Hematopoietic multipotent progenitor cell (in vitro differentiated cells): ENCODE measurements at places on chromosomes 6 and 20. TPM values are rescaled to one million over a fixed set of nuclear protein-coding genes. Genes with fewer than 3 reads are reported as not detected.

The ZC3H12D gene
- 3.8 TPM for total RNA-seq

The SCUBE3 gene
- total RNA-seq = not detected

The ZNF343 gene
- total RNA-seq = 4.8 TPM

The ELOVL2 gene
- total RNA-seq = not detected

The PRKN gene
- 7.0 TPM for total RNA-seq

The CD40 gene
- total RNA-seq = 4.6 TPM

The ADA gene
- 96.7 TPM for total RNA-seq

The BPIFB1 gene
- total RNA-seq = not detected

The DEFB124 gene
- not detected for total RNA-seq

The TSHZ2 gene
- total RNA-seq = under 0.01 TPM

The ZNF334 gene
- total RNA-seq = 3.0 TPM

DNA sequence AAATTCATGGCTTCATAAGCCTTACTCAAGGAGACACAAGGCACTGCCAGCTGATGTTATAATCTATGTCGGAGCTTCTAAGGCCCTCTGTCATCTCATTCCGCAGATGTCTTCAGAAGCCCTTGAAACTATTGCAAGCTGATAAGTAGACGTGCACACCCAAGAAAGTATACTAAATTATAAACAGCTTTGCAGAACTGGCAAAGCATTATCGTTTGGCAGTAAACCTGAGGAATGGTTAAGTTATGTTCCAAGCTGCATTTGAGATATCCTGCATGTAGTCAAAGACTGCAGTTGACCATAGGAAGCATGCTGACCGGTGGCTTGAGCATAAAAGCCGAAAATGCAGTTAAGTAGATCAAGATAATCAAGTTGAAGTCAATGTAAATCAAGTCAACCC is 425.8 kb upstream of the SOX4 start:
- no peak for DNase-seq

DNA sequence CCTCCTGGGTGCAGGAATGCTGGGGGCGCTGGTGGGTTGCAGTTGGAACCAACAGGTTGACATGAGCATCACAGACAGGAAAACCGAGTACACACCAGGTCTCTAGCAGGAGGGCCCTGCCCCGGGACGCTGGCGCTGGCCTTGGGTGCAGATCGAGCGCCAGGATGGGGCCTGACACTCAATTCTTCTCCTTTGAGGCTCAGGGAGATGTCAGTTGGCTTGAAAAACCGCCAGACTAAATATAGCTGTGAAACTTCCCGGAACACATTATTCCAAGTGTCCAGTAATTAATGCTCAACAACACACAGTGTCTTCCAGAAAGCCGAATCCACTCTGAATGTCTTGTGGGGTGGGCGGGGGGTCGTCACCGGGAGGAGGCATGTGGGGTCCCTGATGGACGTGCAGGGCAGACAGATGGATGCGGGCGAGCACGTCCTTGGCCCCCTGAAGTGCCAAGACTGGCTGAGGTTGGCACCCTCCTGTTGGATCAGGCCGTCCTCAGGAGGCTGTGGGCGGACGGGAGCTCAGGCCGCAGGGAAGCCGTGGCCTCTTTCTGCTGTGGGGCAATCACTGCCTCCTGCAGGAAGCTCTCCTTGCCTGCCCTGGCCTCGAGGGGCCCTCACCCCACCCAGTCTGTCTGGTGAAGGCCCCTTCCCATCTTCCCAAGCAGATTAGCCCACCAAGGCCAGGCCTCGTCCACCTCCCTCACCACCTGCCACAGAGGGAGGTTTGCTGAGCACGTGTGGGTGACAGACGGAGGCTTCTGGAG is 19.4 kb upstream of the GATA5 start:
- DNase-seq = no peak

DNA sequence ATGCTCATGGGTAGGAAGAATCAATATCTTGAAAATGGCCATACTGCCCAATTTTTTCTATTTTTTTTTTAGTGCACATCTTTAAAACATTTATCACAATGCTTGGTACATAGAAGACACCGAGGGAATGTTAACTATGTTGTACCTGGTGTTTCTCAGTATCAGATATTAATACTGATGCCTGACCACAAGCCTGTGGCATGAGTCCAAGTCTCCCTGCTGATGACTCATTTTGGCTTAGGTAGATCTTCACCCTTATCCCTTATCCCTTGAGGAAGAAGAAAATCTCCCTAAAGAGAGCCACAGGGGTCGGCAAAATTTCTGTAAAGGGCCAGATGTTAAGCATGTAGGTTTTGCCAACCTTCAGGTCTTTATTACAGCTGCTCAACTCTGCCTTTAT is 14.5 kb downstream of the CD109 start:
- no peak for DNase-seq

- DNase-seq = no peak
Measured at GRCh38 chr20:53502820-53503219, 90.8 kb downstream of the ZNF217 start.

GRCh38 chr6:25980935-25981334 is 18.3 kb downstream of the TRIM38 start:
- no peak for DNase-seq

GRCh38 chr20:49187330-49187850 is 744 bp downstream of the STAU1 start:
- DNase-seq = no peak

DNA sequence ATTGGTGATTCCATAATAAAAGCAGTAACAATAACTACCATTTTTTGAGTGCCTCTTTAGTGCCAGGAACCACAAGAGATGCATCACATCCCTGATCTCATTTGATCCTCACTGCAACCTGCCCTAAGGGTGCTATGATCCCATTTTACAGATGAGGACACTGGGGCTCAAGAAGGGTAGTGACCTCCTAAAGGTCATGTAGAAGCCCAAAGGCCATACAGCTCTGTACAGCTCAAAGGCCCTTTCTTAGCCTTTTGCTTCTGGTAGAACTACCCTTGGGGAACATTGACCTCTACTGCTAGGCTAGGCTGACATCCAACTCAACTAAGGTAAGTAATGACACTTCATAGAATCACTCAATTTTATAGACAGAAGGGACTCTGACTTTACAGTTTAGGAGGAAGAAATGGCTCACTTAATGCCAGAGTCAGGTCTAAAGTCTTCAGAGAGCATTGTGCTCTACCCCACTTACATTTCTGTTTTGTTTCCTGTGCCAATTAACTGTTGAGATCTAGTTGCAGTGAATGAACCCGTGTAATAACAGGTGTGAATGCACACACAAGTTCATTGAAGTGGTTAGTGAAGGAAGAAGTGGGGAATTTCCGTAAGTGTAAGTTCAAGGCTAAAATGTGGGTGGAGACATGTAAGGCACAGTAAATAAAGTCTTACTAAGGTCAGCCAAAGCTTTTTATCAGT is 10.7 kb downstream of the SLC9A8 start:
- DNase-seq = no peak

DNA sequence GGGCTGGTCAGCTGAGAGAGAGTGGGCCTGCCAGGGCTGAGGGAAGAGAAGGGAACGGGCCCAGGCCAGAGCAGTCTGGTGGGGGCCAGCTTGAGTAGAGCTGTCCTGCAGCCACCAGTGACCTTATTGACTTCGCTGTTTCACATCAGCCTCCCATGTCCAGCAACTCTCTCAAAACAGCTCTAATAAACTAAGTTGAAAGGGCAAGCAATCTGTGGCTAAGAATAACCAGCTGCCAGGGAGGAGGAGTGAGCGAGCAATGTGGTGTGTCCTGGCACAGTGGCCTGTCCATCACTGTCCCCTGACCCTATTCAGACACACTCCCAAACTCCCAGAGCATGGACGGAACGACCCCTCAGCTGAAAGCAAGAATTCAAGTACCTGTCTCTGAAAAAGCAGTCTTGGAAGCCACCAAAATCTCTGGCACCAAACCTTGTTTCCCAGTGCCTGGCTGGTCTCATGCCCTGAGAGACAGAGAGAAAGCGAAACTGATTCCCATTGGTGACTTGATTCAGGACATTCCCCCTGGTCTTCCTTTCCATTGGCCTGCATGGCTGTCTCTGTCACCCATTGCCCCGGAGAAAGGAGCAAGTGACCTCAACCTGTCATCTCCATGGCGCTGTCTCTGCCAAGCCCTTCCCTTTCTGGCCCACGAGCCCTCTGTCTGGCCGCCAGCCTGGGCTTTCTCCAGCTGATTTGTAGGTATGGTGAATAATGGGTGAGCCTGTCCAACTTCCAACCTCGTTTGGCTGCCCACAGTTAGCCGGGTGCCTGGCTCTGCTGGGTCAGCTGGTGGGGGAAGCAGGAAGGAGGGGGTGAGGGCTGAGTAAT is at the start of gene DDO:
Gene DDO, minus strand, starts transcription at position 490 of the 831 bp plus-strand sequence. CDS start 2,113 bp downstream, outside the sequence.
- DNase-seq = peak; percentile 33

- DNase-seq = no peak
Measured at GRCh38 chr6:142760152-142760551, 184.8 kb downstream of the HIVEP2 start.

- DNase-seq = no peak
Measured at GRCh38 chr6:6270948-6271535, 49.4 kb downstream of the F13A1 start.

GRCh38 chr6:142975365-142975764 is 30.4 kb upstream of the HIVEP2 start:
- DNase-seq = no peak

DNA sequence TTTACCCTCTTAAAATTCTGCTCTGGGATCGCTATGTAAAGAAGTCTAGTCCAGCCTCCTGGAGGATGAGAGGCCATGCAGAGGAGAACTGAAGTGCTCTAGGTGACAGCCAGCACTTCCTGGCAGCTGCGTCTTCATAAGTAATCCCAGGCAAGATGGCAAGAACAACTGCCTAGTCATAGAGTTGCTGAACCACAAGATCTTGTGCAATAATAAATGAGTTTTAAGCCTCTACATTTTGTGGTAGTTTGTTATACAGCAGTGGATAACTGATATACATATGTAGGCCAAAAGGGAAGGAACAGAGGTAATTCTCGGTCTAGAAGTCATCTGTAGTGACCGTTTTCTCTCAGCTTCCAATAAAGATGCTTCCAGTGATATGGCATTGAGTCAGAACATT is 103.8 kb upstream of the FLRT3 start:
- no peak for DNase-seq

DNA sequence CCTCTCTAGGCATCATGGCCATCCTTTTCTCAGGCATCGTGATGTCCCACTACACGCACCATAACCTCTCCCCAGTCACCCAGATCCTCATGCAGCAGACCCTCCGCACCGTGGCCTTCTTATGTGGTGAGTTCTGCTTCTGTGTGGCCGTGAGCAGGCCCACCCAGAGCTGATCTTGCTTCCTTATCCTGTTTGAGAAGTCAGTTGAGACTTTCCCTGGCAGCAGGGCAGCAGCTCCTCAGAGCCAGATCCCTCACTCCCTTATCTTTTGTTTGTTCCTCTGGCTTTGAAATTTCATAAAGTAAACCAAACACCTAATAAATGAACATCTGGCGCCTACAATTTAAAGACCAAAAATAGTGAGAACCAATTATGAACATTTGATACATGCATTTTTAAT is 40.6 kb downstream of the SPATA2 start:
- DNase-seq = no peak

- no peak for DNase-seq
Measured at GRCh38 chr6:150747155-150747554, 118.3 kb upstream of the MTHFD1L start.

GRCh38 chr20:63325021-63325471 is 32.1 kb downstream of the COL20A1 start:
- DNase-seq = no peak

DNA sequence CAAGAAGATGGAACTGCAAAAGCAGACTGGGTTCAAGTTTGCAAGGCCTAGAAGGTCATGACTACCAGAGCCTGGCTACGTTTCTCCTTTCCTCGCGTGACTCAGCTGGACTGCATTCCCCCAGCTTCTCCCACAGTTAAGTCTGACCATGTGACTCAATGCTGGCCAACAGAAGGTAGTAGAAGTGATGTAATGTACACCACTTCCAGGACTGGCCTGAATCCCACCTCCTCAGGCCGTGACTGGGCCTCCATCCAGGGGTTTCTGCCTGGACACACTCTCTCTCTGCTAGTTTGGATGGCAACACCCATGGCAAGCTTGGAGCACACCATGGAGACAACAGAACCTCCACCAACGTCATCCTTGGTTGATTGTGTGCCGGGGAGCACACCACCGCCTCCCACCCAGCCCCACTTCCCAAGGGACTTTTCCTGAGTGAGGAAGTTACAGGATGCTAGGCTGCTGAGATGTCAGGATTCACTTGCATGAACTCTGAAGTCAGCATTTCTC is 112.0 kb upstream of the CDYL start:
- DNase-seq = no peak

- DNase-seq = no peak
Measured at GRCh38 chr6:40997234-40997957, 41.6 kb downstream of the UNC5CL start.

- DNase-seq = no peak
Measured at GRCh38 chr6:24117021-24117420, 9.0 kb upstream of the NRSN1 start.
